Stimulated activated naive CD4-positive, alpha-beta T cell (primary cell): ENCODE measurements at places on chromosomes 11 and 22.

GRCh38 chr22:50626850-50627641 lies 906 bp downstream of the ARSA start:
- DNase-seq = no peak

DNA sequence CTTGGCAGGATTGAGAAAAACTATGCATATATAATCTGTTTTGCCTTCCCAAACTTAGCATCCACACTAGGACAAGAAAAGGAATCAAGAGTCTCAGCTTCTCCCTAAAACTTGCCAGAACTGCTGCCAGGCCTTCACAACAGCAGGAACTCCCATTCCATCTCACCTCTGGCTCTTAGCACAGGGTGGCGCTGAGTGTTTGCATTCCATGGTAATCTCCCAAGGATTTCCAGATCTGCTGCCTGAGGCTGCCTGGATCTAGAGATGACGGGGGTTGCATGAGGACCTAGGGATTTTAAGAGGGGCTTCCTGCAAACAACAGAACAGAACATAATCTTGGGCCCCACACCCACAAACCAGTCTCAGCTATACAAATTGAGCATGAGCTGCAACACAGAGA lies 87.1 kb upstream of the OPCML start:
- DNase-seq = no peak

GRCh38 chr22:43263645-43264514 lies 76.9 kb upstream of the TTLL12 start:
- no peak for DNase-seq

DNA sequence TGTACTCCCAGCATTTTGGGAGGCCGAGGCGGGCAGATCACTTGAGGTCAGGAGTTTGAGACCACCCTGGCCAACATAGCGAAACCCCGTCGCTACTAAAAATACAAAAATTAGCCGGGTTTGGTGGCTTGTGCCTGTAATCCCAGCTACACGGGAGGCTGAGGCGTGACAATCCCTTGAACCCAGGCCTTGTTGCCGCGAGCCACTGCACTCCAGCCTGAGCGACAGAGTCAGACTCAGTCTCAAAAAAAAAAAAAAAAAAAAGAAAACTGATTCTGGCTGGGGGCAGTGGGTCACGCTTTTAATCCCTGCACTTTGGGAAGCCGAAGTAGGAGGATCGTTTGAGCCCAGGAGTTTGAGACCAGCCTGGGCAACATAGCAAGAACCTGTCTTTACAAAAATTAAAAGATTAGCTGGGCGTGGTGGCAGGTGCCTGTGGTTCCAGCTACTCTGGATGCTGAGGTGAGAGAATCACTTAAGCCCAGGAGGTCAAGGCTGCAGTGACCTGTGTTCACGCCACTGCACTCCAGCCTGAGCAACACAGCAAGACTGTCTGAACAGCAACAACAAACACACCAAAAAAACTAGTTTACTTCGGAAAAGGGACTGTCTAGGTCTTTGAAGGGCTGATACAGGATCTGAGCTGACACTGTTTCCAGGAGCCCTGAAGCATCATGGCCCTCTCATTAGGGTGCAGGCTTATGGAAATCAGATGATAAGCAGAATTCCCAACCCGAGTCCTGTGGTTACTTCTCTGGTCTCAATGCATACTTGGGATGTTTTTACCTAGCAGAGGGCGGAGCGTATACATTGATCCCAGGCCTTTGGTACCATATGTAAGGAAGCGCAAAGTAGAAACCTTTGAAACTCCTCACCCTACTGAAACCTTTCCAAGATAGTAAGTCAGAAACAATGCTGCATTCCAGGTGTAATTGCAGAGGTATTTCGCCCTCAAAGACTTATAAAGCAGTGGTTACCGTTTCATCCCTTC lies 1.8 kb upstream of the CHKB start:
- no peak for DNase-seq

DNA sequence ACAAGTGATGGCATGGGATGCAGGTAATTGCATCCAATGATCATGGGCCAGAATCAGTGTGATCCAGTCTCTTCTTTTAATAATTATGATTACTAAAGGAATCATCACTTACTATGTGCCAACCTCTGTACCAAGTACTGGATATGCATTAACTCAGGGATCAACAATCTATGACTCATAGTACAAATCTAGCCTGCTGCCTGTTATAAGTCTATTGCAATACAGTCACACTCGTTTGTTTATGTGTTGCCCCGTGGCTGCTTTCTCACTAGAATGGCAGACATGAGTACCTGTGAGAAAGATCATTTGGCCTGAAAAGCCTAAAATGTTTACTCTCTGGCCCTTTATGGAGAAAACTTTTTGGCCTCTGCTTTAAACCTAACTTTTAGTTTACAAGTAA lies 45.0 kb downstream of the OR6Q1 start:
- DNase-seq = no peak

DNA sequence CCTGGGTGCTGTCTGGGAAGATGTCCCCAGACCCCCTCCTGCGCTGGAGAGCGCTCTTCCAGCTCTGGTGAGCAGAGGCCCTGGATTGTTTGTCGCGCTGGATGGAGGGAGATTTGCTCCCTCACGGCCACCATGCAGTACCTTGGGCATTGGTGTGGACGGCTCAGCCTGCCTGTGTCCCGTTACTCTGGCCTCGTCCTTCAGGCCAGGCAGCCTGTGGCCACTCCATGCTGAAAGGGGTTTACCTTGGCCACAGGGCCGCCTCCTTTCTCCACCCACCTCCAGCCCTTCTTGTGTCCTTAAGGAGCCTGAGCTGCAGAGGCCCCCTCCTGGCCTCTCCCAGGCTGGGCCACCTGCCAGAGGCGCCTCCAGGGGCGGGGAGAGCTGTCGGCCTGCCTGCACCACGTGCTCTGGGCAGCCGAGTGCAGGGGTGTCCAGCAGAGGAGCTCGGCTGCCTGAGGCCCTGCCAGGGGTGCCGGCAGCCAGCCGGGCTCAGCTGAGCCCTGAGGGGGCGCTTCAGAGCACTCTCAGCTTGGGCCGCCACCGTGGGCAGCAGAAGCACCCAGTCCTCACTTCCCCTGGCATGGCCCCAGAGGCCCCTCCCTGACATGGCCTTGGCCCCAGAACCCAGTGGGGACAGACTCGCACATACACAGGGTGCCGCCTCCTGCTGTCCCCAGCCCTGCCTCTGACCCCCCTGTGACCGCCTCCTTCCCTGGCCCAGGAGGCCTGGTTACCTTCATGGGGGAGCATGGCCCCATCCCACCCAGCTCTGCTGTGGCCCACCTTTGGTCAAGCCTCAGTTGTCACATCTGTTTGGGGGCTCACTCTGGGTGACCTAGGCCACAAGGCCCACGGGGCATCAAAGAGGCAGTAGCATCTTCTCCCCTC lies 3.4 kb downstream of the CCND1 start:
- no peak for DNase-seq

GRCh38 chr11:2522631-2523255 lies 77.9 kb downstream of the KCNQ1 start:
- DNase-seq = no peak

DNA sequence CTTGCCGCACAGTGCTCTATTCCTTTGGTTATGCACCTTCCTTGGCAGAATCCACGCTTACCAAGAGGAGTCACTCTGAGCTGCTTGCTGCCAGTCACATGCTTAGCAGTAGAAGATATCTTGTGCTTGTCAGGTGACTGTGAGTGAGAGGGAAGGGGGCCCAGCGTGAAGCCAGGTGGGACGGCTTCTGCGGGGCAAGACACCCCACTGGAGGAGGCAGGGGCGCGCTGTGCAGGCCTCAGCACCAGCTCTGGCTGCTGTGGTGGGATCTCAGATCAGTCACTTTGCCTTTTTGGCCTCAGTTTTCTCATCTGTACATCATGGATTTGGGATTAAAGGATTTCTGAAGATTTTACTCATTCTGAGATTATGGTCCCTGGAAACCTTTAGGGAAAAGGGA lies 63.9 kb upstream of the B3GAT1 start:
- DNase-seq = no peak

DNA sequence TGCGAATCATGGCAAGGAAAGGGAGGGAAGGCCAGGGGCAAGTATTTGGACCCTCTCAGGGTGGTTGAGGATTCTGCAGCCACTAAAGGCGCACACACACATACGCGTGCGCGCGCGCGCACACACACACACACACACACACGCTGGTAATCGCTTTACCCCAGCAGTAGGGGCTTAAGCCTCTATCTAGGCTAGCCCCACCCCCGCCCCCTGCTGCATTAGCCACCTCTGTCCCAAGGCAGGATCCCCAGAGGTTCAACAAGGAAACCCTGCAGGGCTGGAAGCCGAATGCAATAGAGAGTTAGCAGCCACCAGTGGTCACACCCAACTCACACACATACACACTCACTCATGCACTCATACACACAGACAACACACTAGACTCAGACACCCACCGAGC lies 28.6 kb upstream of the ELFN2 start:
- no peak for DNase-seq

- DNase-seq = no peak
Observed at GRCh38 chr11:21428796-21429195, 759.4 kb downstream of the NELL1 start.

DNA sequence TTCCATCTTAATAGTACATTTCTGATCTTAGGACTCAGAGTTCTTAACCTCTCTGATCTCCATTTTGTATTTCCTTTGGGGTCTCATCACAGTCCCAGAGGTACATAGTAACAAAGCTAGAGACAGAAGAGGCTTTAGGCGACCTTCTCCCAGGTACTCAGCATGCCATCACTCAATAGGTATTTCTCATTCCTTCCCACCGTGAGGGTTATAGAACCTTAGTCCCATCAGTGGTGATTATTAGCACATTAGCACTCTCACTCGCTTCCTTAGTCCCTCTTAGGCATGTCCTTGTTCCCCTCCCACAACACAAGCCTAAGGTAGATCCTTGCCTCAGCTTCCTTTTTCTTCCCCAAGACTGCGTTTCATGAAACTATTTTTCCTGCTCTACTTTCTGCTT lies 14.7 kb downstream of the SWAP70 start:
- DNase-seq = no peak

DNA sequence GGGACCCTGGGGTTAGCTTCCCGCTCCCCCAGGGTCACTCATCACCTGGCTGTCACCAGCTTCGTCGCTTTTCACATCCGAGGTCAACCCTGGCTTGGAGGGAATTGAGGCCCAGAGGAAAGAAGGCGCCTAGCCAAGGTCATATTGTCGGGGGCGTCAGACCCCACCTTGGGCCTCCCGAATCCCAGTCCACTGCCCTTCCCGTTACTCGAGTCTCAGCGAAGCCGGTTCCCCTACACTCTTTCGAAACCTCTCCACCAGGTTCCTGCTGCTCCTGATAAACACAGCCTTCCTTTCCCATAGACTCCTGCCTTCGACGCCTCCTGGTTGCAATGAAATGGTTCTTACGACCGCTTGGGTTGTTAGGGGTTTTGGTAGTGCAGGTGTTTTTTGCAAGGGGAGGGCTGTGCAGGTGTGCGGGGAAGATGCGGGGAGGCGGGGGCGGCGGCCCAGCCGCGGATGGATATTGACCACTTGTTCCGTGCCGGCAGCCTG lies 642 bp downstream of the NAA40 start:
- DNase-seq = peak; percentile 24

DNA sequence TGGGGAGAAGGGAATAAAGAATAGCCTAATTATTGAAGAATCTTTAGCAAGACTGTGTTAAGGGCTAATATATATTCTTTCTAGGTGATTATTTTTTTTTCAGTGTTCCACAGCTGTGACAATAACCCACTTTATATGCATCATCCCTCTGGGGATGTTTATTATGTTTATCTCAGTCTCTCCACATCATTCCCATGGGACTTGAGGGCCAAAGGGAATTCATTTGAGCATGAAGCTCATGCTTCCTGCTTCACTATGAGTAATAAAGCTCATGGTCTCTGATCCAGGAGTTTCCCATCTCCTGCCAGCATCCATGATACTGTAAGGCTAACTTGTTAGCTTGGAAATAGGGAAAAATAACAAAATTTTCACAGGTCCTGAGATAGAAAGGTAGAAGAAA lies 1888.4 kb downstream of the LRRC4C start:
- no peak for DNase-seq

- DNase-seq = peak; percentile 23
Observed at GRCh38 chr22:42343531-42344081, 73.2 kb upstream of the TCF20 start.
